ENCODE measurements at places on chromosomes 11 and 22.
A peak's percentile ranks its signal among the peaks of the same experiment; 100 is the strongest.

DNA sequence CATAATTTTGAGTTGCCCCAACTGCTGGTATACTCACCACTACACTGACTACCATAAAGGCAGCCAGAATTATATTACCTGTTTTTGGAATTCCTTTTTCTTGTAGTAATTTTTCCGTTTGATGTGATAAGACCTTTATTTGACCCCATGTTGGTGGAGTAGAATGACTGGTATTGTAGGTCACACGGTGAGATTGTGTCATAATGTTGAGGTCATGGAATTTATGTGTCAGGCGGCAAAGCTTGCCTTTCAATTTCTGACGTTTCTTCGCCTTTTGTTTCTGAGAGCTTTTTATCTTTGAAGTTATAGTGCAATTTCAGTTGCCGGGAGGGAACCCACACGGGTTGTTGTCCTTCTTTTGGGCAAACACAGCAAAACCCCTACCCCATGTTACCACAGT is 13.0 kb downstream of the OR52K1 start:
- DNase-seq, result no peak

- DNase-seq, result peak; percentile 42
These were observed 57.6 kb downstream of the FBXO7 start for GRCh38 chr22:32531931-32532819.

GRCh38 chr11:113375402-113375801 is 12.2 kb upstream of the ANKK1 start:
- no peak for DNase-seq

- DNase-seq, result no peak
These were observed 428.7 kb downstream of the TBC1D22A start for GRCh38 chr22:47190957-47191670.

- DNase-seq, result no peak
These were observed 54.5 kb upstream of the RRAS2 start for GRCh38 chr11:14413307-14414069.

DNA sequence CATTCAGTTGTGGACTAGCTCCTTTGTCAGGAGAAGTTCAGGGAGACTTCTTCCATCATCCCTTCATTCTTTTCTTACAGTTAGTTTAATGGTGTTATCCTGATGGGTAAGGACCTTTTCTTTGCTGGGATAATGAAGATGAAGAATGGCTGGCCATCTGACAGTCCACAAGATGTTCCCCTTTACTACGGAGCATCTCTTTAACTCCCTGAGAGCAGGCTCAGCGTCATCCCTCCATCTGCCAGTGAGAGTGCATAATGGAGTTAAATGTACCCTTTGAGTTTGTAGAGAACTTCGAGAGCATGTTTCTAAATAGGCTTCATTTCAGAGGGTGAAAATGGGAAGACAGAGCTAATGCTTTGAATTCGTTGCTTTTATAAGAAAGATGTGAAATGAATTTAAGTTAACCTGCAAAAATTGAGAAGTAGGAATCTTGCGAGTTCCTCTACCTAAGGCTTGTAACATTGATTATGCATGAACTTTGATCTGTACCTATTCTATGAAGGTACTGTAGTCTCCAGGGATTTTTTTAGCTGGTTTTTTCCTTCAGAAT is 1.7 kb downstream of the EP300 start:
- peak; percentile 22 for DNase-seq
